ENCODE measurements at places on chromosomes 12 and 14. TPM values are rescaled to one million over a fixed set of nuclear protein-coding genes. Genes with fewer than 3 reads are reported as not detected.

The SLC35E3 gene
- 6.5 TPM for total RNA-seq

The SPIC gene
- total RNA-seq, result not detected

The CACNA1C gene
- 11.7 TPM for total RNA-seq

The NGB gene
- total RNA-seq, result not detected

The HRK gene
- total RNA-seq, result not detected

The TBC1D30 gene
- total RNA-seq, result under 0.01 TPM

The ANKS1B gene
- total RNA-seq, result 0.64 TPM

The KRT74 gene
- not detected for total RNA-seq

The TEX52 gene
- not detected for total RNA-seq

The NTS gene
- under 0.01 TPM for total RNA-seq

The DCAF11 gene
- 45.1 TPM for total RNA-seq

The TGM1 gene
- total RNA-seq, result 2.2 TPM

The ZDHHC22 gene
- total RNA-seq, result not detected

The KRT1 gene
- total RNA-seq, result not detected

The CD69 gene
- total RNA-seq, result not detected

The LHX5 gene
- not detected for total RNA-seq

The GALNT8 gene
- under 0.01 TPM for total RNA-seq

Data from fibroblast of villous mesenchyme (primary cell).